ENCODE measurements at places on chromosomes 1 and 21.
A peak's percentile ranks its signal among the peaks of the same experiment; 100 is the strongest.

DNA sequence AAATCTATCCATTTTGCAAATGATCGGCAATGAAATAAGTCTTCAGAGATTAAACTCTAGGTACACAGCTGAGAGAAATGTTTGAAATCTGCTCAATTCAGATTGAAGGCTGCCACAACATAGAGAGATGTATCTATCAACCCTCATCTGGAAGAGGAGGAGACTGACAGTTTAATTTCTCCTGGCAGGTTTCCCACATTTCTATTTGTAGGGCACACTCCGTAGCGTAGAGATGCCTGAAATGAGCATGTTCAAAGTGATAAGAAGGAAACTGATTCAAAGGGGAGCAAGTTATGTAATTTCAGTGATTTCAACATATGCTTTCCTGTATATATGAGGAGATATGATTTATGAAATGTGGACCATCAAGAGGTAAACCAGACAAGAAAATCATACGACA, 44.1 kb downstream of the NIBAN1 start:
- DNase-seq, result no peak

DNA sequence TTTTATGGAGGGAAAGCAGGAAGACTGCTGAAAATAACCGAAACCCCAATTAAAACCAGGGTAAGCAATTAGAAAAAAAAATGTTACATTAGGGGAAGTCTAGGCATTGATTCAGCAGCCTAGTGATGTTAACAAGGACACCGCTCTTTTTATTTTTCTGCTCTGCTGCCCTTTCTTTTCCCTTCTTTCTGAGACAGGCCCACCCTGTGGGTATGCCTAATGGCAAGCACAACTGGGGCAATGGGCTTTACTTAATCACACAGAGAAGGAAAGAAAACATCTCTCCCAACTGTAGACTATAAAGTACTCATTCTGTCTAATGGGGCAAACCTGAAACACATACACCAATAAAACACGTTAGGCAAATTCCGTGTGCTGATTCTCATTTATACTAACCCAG, 69.6 kb downstream of the GBP6 start:
- DNase-seq, result no peak

DNA sequence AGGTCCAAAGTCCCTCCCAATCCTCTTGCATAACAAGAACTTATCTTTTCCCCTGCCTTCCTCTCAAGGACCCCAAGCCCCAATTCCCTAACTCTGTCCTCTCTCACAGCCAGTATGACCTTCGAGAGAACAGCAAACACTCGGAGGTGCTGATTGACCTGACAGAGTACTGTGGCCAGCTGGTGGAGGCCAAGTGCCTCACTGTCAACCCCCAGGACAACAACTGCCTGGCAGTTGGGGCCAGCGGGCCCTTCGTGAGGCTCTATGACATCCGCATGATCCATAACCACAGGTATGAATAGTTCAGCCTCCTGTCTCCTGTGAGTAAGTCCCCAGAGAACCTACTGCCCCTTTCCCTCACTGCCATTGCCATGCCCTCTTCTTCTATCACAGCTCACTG, 29.9 kb upstream of the TMEM222 start:
- DNase-seq, result no peak

- DNase-seq, result no peak
Measured at GRCh38 chr21:42674351-42674940, 21.0 kb downstream of the PDE9A start.

GRCh38 chr1:110136911-110137310, 13.4 kb upstream of the SLC6A17 start:
- DNase-seq, result peak; percentile 86

DNA sequence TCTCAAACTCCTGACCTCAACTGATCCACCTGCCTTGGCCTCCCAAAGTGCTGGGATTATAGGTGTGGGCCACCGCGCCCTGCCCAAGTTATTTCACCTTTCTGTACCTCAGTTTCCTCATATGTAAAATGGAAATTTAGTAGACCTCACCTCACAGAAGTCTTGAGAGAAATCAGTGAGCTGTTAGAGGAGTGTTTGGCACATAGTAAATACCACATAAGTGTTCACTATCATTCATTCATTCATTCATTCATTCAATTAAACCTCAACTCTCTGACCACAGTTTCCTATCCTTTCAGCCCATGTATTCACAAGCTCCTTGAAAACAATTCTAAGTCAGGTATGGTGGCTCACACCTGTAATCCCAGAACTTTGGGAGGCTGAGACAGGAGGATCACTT, 3.8 kb upstream of the FGR start:
- no peak for DNase-seq

GRCh38 chr1:90726986-90727480, 9.9 kb upstream of the BARHL2 start:
- peak; percentile 70 for DNase-seq

DNA sequence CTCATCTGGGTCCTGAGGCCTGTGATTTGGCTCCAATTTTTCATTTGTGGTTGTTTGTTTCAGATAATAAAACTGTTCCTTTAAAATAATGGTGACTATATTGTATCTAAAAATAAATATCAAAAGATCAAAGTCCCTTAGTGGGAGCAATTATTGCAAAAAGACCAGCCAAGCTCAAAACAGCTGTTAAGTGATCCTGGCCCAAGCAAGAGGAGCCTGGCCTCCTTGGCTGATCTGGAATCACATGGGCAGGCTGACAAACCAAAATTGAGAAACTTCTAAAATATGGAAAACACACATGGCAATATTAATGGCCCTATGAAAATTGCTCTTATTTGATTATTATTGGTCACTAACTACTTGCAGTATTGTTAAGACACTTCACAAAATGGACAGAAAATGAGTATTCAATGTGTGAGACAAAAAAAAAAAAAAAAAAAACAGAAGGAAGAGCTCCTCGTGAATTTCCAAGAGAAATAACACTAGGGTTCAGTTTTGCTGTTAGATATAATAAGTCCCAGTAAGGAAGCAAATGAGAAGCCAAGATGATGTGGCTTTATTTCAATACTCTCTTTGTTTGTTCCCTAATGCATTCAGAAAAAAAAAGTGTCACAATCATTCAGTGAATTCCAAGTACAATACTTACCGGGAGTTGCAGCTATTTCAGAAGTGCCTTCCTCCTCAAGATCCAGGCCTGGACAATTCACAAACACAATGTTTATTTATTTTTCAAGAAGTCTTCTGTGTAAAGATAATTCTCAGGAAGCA, 105.1 kb downstream of the SEC16B start:
- no peak for DNase-seq

DNA sequence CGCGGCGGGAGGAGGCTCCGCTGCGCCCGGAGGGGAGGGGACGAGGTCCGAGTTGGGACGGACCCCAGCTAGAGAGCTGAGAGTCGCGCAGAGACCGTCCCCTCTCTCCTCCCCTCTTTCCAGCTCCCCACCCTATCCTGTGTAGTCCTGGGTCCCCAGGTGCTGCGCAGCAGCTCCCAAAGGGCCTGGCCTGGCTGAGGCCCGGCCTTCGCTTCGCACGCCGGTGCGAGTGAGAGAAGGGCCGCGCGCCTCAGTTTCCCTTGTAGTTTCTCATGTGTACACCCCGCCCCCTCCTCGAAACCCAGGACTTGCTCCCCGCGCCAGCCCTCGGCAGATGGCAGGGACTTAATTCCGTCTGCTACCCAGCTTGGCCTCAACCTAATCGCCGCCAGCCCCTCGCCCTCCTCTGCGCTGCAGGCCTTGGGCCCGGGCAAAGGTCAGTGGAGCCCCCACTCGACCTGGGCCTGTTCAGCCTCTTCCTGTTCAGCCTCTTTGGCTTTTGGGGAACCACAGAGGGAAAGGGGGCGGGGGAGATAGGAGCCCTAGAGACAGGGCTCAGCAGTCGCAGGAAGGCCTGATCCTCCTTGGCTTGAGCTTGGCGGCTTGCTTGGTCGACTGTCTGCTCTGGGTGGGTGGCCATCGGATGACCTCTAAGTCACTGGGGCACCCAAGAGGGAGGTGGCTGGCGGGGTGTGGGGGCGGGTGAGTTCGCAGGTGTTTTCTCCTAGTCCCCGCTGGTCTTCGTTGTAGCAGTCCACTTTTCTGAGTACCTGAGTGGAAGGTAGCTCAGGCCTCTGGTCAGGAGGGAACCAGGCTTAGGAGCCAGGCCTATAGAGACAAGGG, 1.0 kb downstream of the ZNF687 start:
- DNase-seq, result no peak

- DNase-seq, result no peak
Measured at GRCh38 chr1:87329051-87329525, 408 bp downstream of the LMO4 start.

GRCh38 chr1:34740161-34740868, 14.5 kb upstream of the GJB5 start:
- DNase-seq, result no peak

GRCh38 chr1:229972600-229973296, 94.3 kb upstream of the GALNT2 start:
- peak; percentile 25 for DNase-seq

DNA sequence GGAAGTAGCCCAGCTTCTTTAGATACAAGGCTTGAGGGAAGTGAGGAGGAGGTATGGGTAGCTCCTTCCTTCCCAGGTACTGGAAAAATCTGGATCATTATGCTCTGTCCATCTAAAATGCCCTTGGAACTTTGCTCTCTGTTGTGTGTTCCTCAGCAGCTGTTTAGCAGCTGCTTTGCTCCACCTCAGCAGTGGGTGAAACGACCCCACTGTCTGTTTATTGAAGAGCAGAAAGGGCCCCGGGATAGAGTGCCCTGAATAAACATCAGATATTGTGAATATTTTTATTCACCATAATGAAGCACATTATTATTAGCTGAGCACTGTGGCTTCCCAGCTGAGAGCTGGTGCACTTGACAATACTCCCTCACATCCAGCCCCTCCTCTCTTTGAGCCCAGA, 237.9 kb downstream of the PBX1 start:
- DNase-seq, result no peak

DNA sequence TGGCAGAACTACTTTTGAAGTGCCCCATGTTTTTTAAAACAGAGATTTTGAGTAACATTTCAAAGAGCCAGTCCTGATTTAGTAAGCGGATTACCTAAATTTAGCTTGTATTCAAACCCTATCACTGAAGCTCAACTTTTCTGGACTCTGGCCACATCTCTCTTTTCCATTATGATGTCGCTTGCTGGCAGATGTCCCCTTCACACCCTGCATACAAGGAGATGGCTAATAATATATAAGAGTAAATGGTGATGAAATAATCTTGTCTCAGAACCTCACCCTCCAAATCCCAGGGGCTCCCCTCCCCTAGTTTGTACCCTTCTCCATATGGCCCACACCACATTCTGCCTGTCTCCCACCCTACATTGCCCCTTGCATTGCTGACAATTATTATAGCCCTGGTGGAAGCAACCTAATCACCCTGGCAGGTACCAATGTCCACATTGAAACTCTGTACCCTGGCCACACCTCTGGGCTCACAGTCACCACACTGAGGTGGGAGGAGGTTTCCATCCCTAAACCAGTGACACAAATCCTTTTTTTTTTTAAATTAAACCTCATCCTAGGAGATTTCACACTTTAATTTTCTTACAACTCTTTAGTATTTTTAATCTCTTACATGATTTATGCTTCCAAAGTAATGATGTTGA, 106.0 kb upstream of the SYT6 start:
- no peak for DNase-seq

GRCh38 chr1:153659656-153660055, 1.2 kb downstream of the SNAPIN start:
- DNase-seq, result no peak

- no peak for DNase-seq
Measured at GRCh38 chr21:31788581-31788980, 56.7 kb upstream of the SCAF4 start.

DNA sequence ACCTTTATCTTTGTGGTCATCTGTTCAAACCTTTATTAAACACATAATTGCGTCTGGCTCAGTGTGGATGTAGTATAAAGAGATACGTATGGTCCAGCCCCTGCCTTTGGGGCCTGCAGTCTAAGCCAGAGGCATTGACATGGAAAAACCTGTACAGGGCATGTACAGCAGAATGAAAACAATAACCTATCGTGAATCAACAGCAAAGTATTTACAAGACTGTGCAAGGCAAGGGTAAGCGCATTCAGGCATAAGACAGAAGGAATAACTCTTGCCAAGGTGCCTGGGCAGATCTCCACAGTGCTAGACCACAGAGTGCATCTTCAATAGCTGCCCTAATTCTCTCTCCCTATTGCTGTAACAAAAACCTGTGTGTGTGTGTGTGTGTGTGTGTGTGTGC, 35.5 kb downstream of the KIRREL1 start:
- DNase-seq, result no peak

DNA sequence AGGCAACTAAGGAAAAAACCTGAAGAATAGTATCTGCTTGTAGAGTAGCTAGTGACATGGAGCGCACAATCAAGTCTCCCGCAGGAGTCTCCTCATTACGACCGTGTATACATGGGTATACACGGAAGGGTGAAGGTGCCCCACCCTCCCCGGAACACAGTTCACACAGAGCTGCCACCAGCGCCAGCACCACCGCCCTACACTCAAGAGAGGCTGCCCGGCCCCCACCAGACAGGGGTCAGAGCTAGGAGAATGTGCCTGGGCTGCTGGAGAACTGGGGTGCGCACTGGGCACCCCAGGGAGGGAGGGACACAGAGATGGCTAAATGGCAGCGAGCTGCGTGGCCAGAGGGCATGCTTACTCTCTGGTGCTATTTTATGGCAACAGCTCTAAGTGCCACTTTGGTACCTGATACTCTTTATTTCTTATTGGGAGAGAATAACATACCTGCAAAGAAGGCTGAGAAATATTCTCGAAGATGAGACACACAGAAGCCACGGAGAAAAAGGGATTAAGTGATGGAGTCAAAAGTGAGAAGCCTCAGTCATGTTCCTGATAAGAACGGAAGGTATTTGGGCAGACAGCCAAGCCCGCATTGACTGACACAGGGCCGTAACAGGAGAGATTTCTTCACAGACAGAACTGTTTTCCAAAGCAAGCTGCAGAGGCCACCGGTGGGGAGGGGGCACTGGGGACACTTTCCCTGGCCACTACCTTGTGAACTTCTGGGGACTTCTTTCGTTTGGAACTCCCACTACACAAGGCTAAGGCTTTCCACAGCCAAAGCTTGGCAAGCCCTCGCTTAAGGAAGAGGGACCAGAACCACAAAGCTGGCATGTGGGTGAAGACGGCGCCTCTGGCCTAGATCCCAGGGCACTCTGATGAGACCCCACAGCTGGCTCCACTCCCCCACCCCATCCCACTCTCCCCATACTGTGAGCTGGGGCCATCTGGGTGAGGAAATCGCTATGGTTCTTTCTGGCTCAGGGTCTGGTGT, 108.0 kb downstream of the PGBD5 start:
- DNase-seq, result no peak

GRCh38 chr1:51693419-51694155, 76.7 kb downstream of the OSBPL9 start:
- no peak for DNase-seq

GRCh38 chr1:212915245-212916091, 34.9 kb upstream of the VASH2 start:
- DNase-seq, result no peak

- DNase-seq, result no peak
Measured at GRCh38 chr1:204357551-204358490, 1.9 kb downstream of the PLEKHA6 start.

GRCh38 chr1:204126956-204127355, 24.9 kb downstream of the ETNK2 start:
- no peak for DNase-seq

- DNase-seq, result no peak
Measured at GRCh38 chr1:228339059-228339704, 67.5 kb downstream of the TRIM11 start.

- DNase-seq, result no peak
Measured at GRCh38 chr21:34336245-34336644, 27.6 kb upstream of the KCNE2 start.

Data from H1 (cell line).